Hematopoietic multipotent progenitor cell (in vitro differentiated cells): ENCODE measurements at places on chromosomes 16 and 17.

DNA sequence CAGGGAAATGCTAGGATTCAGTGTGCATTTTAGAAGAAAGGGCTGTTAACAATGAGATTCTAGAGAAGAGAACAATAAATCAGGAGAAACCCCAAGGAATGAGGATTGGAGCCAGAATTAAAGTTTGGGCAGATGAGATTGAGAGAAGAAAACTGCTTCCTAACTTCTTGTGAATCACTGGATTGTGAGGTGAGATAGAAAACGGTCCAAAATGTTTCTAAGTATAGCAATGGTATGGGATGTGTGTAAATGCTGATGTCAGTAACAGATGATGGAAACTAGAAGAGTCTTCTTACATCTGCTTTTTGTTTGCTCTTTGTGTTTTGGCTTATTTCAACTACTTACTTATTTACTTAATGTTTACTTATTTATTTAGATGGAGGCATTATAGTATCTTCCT, 123.0 kb downstream of the KCNJ2 start:
- DNase-seq: no peak

DNA sequence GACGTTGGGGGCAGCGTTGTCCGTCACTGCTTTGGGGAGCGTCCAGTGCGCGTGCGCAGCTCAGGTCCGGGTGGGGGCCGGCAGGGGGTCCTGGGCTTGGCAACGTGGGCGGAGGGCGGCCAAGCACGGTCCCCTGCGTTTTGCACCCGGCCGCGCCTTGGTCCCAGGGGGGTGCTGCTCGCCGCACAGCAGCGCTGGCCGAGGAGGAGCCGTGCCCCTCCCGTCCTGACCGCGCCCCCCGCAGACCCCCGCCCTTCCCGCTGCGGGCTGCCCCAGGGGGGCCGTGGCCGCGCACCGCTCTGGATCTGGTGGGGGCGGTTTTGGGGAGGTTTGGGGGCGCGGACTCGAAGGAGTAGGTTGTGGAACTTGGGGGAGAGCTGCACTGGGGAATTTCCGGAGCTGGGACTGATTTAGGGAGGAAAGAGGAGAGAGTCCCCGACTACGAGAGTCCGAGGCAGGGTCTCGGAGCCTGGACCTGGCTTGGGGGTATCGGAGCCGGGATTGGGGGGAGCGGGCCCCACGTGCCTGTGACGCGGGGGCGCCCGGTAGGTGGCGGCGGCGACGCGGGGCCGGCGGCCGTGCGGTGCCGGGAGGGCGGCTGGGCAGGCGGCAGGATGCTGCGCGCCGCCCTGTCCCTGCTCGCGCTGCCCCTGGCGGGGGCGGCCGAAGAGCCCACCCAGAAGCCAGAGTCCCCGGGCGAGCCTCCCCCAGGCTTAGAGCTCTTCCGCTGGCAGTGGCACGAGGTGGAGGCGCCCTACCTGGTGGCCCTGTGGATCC, at the start of gene SLC9A5:
Gene SLC9A5, plus strand, starts transcription at position 579 of the 777 bp plus-strand sequence. Its CDS starts 36 bp downstream, at position 615.
- no peak for DNase-seq

GRCh38 chr17:29571883-29572681, 3.6 kb downstream of the TP53I13 start:
- DNase-seq: no peak

DNA sequence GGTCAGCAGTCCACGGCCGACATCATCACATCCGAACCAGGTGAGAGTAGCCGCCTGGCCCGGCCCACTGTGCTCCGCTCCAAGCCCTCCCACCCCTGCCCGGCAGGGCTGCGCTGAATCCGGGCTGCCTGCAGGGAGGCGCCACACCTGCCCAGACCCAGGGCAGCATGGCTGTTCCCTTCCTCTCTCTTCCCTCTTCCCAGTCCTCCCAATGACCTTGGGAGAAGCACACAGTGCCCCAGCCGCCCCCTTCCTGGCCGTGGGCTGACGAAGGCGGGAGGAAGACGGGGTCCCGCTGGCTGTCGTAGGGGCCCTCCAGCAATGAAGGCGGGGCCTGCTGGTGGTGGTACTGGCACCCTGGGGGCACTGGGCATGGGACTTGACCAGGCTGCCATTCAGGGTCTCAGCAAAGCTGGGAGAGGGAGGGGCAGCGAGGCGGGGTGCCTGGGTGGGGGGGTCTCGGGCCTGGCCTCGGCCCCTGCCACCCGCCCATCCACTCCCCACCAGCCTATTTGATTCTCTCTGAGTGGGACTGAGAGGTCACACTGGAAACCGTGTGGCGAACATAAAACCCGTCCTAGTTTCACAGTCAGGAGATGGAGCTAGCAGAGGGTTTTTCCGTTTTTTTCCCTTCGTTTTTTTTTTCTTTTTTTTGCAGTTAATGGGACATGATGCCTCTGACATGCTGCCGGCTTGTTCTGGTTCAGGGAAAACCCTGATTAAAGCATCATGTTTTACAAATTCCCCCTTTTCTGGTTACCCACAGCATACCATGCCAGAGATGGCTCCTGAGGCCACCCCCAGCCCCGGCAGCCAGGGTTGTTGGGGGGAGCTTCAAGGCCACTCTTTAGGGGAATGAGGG, 50.6 kb downstream of the BAHCC1 start:
- no peak for DNase-seq

DNA sequence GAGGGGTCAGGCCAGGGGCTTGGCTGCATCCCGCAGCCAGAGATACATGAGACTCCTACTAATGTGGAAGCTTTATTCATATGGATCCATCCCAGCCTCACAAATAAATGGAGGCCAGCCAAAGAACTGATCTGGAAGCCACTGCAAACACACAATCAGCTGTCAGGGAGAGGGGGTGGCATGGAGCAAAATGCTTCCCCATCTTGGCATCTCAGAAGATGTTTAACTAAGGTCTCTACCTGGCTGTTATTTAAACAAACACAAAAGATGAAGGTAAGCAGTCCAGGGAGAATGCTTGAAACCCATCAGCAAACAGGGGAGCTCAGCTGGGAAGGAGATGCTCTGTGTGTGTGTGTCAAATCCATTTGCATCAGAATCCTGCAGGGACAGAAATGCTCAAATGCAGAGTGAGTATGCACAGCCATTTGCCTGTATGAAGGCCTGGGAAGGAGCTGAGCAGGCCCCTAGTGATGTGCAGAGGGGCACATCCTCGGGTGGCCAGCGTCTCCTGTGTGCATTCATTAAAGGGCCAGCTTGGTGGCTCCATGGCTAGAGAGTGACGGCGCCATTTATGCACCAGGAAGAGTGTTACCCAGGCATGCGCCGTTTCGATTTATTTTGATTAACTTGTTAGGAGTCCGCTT, 34.2 kb upstream of the IRX3 start:
- DNase-seq: no peak

DNA sequence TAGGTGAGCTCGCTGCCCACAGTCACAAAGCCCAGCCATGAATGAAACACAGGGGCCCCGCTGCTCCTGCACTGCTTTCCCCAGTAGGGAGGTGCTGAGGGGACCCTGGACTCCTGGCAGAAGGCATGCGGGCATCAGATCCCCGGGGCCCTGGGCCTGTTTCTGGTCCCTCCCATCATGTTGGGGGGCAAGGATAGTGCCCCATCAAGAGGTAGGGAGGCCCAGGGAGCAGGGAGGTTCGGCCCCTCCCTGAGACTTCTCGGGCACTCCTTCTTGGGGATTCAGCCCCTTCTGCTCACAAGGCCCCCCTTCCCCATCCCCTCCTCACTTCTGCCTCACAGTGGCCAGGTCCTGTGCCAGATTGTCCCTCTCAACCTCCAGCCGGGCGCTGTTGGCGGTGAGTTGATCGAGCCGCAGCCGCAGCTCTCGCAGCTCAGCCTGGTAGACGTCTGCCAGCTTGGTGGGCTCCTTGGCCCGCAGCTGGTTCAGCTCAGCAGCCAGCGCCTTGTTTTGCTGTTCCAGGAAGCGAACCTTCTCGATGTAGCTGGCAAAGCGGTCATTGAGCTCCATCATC, 515 bp downstream of the GFAP start:
- no peak for DNase-seq

DNA sequence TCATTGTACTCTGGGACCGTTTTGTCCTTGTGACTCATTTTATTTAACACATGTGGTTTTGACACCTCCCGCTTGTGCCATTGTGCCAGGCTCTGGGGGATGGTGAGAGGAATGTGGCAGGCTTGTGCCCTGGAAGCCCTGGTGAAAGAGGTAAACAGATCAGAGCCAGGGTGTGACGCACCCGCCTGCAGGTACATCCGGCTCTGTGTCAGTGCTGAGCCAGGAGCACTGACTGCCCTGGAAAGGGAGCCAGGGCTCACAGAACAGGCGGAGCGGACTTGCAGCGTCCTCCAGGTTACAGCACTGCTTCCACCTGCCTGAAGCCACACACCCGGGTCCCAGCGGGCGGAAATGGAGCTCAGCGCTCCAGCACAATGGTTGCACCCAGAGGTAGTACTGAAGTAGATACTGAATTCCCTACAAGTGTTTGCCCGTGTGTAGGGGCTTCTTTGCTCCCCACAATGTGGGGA, 30.6 kb downstream of the CDRT15 start:
- DNase-seq: no peak

DNA sequence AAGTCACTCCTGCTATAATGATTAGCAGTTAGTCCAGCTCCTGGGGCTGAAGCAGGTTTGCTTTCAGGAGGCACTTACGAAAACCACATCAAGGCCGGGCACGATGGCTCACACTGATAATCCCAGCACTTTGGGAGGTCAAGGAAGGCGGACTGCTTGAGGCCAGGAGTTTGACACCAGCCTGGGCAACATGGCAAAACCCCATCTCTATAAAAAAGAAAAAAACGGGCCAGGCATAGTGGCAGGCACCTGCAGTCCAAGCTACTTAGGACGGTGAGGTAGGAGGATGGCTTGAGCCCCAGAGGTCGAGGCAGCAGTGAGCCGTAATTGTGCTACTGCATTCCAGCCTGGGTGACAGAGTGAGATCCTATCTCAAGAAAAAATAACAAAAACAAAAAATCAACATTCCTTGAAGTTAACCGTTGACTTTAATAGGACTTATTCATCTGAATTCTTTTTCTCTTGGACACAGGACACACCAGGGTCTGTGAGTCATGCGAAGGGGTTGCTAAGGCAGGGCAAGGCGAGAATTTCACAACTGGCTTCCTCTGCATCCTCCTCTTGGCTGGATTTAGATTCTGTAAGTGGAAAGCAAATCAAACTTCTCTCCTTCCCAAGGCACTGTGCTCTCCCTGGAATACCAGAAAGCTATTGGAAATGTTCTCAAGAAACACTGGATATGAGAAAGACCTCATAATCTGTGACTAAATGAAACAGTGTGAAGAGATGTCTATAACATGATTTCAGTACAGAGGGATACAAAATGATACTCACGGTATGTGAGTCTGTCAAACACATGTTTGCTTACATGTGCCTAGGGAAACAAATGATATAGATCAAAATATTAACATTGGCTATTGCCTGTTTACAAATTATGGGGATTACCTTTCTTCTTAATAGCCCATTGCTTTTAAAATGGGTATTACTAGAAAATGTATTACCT, 99.5 kb downstream of the SYCE1L start:
- no peak for DNase-seq

GRCh38 chr17:20103454-20104446, 94.6 kb downstream of the SPECC1 start:
- no peak for DNase-seq

GRCh38 chr16:15856901-15857698, at the start of gene MYH11:
TSS of gene MYH11 (minus strand) at chr16:15857028. CDS start at chr16:15838252, 18,776 bp downstream.
- no peak for DNase-seq

DNA sequence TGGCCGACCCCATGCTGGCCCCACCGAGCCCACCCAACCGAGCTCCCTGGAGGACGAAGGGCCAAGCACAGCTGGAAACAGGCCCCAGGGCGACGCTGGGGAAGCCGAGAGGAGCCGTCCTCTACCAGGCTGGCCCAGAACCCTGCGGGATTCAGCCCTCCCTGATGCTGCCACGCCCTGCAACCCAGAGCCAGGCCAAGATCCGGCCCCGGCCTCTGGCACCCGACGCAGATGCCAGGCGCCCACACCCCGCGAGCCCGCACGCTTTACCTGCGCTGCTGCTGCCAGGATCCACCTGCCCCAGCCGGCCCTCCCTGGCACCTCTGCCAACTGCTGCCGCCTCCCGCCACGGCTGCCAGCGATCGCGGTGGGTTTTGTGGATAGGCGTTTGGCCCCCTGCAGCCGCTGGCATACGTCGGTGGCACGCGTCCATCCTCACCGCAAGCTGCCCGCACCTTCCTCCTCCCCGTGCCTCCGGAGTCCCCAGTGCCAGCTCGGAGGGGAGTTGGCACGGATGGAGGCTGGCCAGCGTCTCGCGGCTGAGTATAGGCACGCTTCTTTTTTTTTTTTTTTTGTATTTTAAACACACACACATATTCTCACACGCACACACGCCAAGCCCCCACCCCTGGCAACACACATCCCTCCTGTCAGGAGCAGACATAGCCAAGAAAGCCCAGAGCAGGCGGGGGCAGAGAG, 41.3 kb upstream of the ACSF3 start:
- no peak for DNase-seq
